ENCODE measurements at places on chromosomes 4 and X.
A peak's percentile ranks its signal among the peaks of the same experiment; 100 is the strongest.

GRCh38 chrX:109463784-109464183 lies 18.1 kb downstream of the GUCY2F start:
- DNase-seq = no peak

DNA sequence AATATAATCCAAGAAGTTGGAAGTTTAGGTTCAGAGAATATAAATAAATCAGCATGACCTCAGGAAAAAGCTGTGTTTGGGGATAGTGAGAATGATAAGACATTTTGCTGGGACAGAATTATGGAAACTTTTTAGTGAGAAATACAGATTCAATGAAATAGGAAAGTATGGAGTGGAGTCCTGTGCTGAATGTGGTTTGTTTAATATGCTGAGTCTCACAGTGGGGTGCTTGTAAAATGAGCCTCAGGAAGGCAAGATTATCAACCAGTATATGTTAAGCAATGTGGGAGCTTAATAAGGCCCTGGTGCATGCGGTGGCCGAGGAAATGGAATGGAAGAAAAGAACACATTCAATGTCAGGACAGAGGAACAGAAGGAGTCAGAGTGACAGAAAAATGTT lies 1554.7 kb upstream of the TENM3 start:
- DNase-seq = no peak

DNA sequence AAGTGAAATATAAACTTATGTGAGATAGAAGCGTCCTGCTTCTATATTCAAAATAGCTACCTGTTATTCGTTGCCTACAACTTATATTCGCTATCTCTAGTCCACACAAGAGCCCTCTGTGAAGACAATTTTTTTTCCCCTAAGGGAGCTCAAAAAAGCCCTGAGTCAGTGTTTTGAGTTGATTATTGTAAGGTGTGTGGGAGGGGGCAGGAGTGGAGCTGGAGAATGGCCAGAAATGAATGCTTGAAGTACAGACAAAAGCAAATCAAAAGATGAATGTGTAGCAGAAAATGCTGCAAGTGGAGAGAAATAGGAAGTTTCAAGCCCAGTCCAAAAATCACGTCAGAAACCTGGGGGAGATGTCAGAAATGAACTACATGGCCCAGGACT lies 655.0 kb upstream of the LCORL start:
- DNase-seq = no peak

DNA sequence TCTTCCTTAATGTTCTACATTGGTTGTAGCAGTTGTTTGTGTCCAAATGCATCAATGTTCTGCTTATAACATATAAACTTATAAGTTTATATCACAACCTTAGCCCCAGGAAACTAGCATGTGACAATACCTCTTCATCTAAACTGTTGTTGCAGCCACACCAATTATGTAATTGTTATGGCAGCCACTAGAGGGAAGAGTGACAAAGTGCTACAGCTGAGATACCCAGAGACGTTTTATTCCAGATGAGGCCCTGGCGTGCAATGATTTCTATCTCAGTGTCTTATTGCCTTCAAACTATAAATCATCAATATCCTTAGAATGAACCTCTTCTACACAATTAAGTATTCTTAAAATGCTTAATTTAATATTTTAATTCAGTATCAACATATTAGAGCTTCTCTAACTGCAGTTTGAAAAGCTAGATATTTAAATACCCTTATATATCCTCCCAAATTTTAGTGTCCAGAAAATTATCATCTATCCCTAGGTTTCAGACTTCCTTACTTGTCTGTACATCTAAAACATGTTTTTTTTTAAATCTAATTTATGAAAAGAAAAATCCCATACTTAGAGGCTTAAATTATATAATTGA lies 171.6 kb downstream of the PCDH10 start:
- peak; percentile 62 for DNase-seq

GRCh38 chr4:72969976-72970375 lies 99.5 kb downstream of the COX18 start:
- peak; percentile 66 for DNase-seq

- DNase-seq = no peak
Measured at GRCh38 chr4:97845758-97846157, 297.5 kb downstream of the STPG2 start.

GRCh38 chr4:48939785-48940184 lies 33.2 kb upstream of the OCIAD2 start:
- no peak for DNase-seq

DNA sequence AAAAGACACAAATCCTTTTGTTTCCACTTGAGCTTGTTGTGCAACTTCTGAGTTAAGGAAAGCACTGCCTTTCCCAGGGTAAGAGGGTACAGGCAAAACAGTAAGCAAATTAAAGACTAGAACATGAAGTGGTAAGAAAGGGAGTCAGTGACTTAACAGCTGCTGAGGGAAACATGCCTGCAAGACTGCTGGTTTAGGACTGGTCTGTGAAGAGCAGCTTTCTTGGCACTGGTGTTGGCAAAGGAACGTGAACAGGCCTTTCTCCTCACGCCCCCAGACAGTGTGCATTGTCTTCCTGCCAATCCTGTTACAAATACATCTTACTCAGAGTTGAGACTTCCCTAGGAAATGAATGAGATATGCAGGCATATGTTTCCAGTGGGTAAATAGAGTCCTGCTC lies 2.6 kb downstream of the LHFPL1 start:
- DNase-seq = no peak

DNA sequence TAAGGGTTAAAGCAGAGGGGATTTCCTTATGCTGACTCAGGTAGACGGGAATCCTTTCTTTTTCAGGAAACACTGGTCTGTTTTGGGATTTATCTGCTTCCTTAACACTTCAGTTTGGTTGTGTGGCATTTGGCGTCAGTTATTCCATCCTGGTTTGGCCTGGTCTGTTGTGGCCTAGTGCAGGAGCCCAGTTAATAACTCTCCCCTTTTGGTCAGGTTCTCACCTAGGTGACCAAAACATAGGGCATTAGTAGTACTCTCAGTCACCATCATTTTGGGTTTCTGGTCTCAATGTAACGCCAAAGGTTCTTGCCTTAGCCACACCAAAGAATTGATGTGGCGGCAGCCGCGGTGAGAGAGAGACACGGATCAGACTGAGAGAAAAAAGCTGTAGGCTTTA lies 39.7 kb upstream of the IL9R start:
- no peak for DNase-seq

DNA sequence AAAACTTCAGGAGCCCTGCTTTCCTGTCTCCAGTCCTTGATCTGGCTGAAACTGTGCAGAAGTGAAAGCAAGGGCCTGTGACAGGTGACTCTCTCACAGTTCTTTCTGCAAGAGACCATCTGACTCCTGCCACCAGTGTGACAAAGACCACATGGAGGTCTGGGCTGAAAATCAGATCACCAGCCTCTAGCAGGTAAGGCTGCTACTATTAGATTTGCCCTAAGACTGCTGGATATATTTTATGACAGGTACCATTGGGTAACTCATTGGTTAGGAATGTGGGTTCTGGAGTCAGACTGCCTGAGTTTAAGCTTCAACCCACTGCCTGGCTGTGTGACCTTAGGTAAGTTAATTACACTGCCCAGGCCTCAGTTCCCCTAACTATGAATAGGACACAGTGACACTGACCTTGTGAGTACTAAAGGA lies 163.3 kb upstream of the SLC7A11 start:
- no peak for DNase-seq

GRCh38 chrX:118254611-118255010 lies 91.3 kb upstream of the WDR44 start:
- peak; percentile 60 for DNase-seq

- DNase-seq = no peak
Measured at GRCh38 chr4:113756005-113756410, 5.5 kb downstream of the CAMK2D start.

GRCh38 chr4:79673377-79673776 lies 265.3 kb upstream of the GK2 start:
- no peak for DNase-seq

DNA sequence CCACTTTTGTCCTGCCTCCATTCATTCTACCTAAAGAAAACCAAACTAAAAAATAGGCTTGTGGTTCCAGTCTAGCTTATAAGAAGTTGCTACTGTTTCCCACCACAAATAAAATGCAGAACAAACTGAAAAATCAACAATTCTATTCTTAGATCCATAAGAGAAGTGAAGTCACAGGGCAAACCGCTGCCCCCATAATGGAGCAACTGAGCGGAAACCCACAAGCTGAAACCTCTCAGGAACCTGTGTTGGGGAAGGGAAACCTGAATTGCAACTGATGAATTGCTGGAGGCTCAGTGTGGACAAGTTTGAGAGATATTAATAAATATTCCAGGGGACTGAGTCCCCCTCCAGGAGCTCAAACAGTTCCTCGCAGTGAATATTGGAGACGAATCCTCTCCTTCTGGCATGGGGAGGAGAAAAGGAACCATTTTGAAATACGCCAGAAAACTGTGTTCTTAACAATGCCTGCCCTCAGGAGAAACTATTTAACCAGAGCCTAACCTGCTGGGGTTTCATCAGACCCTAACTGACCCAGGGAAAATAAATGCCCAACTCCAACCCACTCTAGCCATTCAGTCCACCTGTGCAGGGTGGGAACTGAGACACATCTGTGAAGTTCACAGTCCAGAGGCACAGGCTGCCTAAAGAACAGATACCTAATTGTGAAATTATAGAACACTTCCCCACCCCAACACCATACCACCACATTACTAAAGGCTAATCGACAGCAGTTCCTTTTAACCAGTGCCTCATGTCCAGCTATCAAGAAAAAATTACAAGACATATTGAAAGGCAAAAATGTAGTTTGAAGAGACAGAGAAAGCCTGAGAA lies 22.8 kb upstream of the SH3RF1 start:
- DNase-seq = no peak

- no peak for DNase-seq
Measured at GRCh38 chrX:153870791-153871360, 15.1 kb downstream of the L1CAM start.

DNA sequence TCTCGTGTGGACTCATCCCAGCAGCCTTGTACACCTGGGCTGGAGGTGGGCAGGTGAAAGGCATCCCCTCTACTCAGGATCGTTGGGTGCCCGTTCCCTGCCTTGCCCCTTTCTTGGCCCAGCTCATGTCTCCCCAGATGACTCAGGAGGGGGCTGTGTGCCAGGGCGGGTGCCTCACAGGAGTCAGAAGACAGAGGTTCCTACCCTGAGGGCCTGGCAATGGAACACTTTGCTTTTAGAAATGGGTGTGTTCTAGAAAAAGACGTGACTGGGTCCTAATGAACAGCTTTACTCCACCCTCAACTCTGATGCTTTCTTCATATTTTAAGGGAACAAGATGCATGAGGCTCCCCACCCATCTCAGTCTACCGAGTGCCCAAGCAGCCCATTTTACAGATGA lies 22.5 kb upstream of the TRIM2 start:
- DNase-seq = no peak

DNA sequence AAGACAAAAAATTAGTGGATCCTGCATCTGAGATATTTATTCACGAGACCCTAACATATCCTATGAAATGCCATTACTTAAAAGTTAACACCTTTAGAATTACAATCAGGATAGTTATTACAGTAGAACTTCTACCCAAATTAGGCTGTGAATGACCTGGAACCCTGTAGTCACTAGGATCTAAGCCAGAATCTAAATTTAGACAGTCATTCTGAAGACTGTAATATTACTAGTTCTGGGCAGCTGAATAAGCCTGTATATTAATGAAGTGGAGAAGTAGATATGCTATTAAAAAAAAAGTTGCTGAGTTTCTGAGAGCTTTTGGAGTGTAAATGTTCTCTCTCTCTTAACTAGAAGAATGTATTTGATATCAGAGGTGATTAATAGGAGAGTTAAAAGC lies 67.0 kb downstream of the FAM13A start:
- DNase-seq = no peak

- DNase-seq = no peak
Measured at GRCh38 chrX:20060961-20061748, 55.6 kb downstream of the MAP7D2 start.

- DNase-seq = no peak
Measured at GRCh38 chr4:114879916-114880669, 233.3 kb downstream of the NDST4 start.

DNA sequence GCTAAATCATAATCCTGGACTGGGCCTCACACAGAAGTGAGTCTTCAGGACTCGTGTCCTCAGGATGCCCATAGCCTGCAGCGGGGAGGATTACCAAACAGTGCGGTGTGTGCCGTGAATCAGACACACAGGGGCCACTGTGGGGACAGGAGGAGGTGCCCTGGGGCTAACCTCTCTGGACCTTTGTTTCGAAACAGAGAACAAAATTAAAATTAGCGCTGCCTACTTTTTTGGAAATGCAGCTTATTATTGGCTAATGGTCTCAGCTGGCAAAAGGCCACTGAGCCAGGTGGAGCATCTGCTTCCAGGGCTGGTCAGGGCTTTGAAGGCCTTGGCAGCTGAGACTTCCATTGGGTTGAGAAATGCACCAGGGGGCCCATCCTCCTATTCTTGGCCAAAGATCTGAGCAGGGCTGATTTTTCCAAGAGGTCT lies 236.2 kb downstream of the EVC2 start:
- DNase-seq = no peak

DNA sequence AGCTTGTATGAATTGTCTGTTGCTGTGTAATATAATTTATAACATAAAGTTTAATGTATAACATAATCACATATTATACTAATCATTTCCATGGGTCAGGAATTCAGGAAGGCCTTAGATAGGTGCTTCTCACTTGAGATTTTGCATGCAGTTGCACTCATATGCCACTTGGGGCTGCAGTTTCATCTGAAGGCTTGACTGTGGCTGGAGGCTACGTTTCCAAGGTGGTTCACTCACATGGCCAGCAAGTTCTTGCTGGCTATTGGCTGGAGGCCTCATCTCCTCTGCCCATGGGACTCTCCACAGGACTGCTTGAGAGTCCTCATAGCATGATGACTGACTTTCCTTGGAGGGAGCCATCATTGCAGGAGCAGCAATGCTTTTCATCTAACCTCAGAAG lies 53.4 kb upstream of the STX18 start:
- DNase-seq = no peak

GRCh38 chr4:185811509-185812364 lies at the start of gene SORBS2:
Gene SORBS2 (minus strand): TSS chr4:185812194. CDS start chr4:185690571, 121,623 bp downstream.
- peak; percentile 69 for DNase-seq

All from neural progenitor cell (in vitro differentiated cells).